ENCODE measurements at places on chromosomes 7 and 10.

DNA sequence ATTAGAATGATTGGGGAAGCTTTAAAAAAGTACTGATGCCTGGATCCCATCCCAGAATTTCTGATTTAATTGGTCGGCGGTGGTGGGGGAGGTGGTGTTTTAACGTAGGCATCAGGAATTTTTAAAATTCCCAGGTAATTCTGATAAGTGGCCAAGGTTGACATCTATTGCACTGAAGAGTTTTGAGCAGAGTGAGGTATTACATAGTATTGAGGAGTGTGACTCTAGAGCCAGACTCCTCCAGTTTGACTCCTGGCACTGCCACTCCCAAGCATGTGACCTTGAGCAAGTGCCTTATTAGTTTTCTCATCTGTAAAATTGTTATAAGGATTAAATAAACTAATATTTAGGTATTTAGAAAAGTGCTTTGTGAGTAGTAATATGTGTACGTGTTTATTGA, 6.2 kb downstream of the PLEKHA1 start:
- DNase-seq: no peak

DNA sequence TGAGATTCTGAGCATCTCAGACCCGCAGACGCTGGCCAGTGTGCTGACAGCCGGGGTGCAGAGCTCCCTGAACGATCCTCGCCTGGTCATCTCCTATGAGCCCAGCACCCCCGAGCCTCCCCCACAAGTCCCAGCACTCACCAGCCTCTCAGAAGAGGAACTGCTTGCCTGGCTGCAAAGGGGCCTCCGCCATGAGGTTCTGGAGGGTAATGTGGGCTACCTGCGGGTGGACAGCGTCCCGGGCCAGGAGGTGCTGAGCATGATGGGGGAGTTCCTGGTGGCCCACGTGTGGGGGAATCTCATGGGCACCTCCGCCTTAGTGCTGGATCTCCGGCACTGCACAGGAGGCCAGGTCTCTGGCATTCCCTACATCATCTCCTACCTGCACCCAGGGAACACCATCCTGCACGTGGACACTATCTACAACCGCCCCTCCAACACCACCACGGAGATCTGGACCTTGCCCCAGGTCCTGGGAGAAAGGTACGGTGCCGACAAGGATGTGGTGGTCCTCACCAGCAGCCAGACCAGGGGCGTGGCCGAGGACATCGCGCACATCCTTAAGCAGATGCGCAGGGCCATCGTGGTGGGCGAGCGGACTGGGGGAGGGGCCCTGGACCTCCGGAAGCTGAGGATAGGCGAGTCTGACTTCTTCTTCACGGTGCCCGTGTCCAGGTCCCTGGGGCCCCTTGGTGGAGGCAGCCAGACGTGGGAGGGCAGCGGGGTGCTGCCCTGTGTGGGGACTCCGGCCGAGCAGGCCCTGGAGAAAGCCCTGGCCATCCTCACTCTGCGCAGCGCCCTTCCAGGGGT, 703 bp downstream of the RBP3 start:
- no peak for DNase-seq

DNA sequence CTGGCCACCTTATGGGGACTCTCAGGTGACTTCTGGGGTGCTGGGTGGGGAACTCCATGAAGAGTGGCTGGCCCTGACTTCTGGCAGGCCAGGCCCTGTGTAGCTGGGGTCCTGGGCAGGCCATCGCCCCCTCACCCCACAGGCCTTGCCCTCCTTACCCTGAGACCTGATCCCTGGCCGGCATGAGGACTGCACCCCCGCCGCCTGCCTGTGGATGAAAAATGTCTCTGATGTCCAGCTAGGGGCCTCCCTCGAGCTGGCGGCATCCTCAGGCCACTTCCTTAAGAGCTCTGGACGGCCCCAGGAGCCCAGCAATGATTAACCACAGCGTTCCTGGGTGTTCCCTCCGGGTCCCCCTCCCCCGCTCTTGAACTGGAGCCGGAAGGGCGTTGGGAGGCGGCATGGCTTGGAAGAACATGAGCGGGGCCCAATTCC, 31.8 kb upstream of the SHH start:
- no peak for DNase-seq

DNA sequence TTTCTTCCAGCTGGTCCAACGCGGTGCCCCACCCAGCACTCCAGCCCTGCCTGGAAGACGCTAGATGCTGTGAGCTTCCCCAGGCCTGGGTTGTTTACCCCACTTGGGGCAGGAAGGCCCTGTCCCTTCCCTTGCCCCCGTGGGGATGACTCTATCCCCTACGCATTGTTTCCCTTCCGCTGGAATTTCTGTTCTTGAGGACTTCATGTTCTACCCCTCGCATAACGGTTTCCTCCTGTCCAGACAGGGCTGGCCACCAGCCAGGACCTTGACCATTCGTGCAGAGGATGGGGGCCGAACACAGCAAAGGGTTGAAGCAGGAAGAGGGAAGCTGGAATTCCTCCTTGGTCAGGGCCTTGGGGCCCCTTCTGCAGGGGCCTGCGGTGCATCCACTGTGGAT, 14.7 kb upstream of the SERPINE1 start:
- DNase-seq: no peak

- DNase-seq: no peak
These were observed 128.9 kb downstream of the MTPAP start for GRCh38 chr10:30219971-30220751.

- DNase-seq: no peak
These were observed 288.1 kb downstream of the PARD3 start for GRCh38 chr10:34526758-34527730.

DNA sequence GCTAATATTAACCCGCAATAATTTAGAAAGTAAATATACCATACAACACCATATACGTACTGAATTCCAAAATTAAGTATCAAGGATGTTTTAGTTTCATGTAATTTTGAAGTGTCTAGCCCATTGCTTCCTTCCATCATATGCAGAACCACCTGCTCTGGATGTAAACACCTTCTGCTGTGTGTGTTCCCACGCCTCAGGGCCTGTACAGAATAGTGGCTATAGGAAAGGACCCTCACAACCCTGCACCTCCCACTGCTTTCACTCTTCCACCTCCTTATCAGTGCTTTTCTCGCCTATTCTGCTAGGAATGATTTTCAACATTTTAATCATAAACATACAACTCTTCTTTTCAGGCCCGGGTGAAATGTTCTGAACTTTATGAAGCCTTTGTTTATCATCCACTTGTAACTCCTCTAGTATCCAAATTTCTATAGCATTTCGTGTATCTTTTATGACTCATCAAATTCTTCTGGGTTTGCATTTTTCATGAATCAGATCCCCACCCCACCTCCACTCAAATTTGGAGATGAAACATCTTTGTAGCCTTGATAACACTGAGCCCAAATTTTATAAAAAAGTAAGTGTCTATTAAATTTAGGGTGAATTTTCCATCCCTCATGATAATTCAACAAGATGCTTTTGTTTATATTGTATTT, 1106.8 kb upstream of the C7orf33 start:
- DNase-seq: peak; percentile 24

GRCh38 chr10:63703740-63704345, 182.6 kb downstream of the REEP3 start:
- no peak for DNase-seq

DNA sequence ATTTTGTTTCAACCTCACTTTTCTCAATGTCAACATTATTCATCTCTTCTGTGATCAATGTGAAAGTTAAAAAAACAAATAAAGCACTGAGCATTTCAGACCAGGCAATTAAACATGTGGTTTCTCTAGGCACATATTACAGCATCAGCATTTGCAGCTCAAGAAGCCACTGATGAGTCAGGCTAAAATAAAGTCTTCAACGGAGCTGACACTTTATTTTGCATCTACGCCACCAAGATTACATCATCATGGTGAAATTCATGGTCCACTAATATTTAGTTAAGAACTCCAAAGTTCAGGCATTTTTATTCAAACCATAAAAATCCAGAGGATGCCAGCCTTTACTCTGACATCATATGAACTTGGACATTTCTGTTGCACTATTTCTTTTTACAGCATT, 33.0 kb downstream of the MAGI2 start:
- DNase-seq: peak; percentile 2

- DNase-seq: no peak
These were observed 27.5 kb downstream of the KCNH2 start for GRCh38 chr7:150950496-150951180.

DNA sequence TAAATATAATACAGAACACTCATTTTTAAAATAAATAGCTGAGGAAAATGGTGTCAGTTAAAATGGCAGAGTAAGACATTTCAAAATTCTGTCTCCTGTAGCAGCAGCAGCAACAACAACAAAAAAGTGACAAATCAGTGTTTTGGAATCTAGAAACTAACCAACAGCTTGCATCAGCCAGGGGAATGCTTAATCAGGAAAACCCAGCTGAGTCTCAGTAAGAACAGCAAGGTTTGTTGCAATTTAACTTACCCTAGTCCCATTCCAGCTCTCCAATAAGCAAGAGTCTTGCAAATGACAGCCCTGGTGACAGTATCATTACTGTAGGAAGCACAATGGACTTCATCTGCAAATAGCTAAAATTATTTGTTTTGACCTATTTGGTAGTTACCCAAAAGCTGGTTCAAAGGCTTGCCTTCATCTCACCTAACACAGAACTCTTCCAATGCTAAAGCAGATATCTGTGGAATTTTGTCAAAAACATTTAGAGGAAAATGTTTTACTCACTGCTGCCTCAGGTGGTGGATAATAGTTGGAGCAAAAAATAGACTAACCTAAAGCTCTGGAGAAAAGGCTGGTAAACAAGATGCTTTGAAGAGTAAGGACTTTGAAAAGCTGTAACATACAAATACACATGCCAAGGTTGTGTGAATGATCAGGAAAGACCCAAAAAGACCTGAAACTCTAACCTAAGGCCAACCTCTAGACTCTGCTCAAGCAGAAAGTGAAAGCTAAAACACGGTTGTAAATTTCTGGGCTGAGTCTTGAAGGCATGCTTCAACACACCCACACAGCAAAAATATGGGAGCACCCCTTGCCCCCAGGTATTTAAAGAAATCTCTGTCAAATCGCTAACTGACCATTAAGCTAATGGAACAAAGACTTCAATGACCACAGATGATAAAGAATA, 9.9 kb upstream of the ARHGAP22 start:
- no peak for DNase-seq

GRCh38 chr7:29239638-29240037, 45.1 kb downstream of the CHN2 start:
- peak; percentile 27 for DNase-seq

- no peak for DNase-seq
These were observed 46.8 kb downstream of the PPIF start for GRCh38 chr10:79393924-79394610.

DNA sequence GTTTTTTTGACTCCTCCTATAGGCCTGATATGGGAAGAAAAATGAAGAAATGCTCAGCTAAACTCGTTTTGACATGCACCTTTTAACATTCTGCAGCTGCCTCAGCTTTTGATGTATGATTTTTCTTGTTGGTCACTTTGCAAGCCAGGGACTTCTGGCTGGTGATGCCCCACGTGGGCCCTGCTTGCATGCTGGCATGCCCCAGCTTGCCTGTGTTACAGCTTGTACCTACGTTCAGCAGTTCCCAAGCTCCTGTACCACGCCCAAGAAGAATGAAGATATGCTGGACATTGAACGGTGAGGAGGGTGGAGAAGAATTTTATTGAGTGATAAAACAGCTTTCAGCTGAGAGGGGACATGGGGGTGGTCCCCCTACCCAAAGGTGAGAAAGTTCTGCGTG, 245.6 kb upstream of the FZD8 start:
- DNase-seq: no peak

GRCh38 chr7:139627831-139628230, 104.3 kb downstream of the CLEC2L start:
- DNase-seq: no peak

DNA sequence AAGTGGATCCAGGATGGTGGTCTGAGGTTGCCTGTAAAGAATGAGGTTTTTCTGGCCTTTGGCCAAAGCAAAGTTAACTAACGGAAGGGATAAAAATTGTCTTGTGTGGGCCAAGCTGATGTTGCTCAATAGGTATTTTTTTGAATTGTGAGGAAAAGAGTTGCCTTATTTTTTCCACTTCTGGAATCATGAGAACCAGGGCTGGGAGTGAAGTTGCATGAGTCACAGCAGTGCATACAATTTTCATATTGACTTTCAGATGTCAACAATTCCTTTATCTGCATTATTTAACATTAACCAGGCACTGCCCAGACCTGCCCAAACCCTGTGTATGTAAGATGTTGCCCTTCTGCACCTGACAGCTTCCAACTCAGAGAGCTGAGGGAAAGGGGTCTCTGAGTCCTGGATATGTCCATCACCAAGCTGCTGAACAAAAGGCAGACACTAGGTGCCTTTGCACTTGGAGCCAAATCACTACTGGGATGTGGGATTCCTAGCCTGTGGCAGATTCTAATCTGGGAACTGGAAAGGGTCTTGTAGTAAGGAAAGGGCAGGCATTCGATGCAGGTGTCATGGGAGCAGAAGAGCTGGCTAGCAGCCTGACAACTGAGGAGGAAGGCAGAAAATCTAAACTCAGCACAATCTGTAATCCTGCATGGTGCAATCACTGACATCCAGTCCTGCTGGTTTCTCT, 52.3 kb upstream of the SLC35B4 start:
- DNase-seq: no peak

GRCh38 chr10:109892931-109893330, 30.4 kb downstream of the XPNPEP1 start:
- DNase-seq: no peak

DNA sequence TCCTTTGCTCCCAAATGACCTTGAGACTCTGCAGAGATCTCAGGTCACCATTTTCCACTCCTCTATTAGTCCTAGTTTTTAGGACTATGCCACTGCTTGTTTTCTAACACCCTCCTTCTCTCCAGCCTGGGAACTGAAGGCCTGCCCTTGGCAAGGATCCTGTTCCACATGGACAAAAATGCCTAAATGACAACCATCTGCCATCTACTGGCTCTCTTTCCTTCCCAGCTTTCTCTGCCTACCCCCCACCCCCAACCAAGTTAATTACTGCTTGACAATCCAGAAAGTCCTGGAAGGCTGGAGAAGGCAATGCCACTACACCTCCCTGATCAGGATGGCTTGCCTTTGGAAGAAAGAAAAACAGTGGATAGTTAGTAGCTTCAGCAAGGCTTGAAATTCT, 44.8 kb upstream of the SP8 start:
- DNase-seq: no peak

DNA sequence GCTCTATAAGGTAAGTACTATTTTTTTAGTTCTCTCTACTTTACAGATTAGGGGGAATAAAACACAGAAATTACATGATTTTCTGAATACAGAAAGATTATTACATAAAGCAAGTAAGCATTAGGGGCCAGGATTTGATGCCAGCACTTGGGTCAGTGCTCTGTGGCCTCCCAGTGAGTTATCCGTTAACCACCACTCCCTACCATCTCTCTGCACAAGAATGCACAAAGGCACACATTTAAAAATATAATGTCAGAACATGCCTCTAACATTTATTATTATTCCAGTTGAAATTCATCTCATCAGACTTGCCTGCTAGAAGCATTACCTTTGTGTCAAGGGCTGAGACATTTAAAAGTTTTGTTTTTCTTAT, 59.0 kb downstream of the MET start:
- DNase-seq: no peak

All from H54 (cell line).